ENCODE measurements at places on chromosomes 7 and 10.

DNA sequence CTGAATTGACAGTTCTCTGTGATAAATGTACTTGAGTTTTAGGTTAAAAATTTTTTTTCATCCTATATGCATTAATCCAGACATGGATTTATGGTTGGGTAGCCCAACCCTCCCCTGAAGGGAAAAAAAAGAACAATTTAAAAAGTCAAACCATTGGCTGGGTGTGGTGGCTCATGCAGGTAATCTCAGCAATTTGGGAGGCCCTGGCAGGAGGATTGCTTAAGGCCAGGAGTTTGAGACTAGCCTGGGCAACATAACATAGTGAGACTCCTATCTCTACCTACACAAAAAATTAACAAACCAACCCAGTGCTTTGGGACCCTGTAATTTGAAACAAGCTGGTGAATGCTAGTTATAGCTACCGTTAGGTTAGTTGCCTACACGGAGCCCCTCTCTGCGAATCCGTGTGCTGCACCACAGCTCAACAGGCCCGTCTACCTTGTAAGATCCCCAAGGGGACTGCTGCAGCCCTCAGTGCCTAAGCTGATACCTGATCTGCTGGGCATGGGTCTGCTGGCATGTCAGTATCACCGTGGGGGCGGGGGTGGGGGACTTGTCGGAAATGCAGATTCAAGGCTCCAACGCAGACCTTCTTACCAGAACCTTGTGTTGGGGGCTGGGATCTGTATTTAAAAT is 32.8 kb downstream of the TSPAN14 start:
- no peak for DNase-seq

- no peak for DNase-seq
Measured at GRCh38 chr7:17546592-17546991, 248.1 kb downstream of the AHR start.

DNA sequence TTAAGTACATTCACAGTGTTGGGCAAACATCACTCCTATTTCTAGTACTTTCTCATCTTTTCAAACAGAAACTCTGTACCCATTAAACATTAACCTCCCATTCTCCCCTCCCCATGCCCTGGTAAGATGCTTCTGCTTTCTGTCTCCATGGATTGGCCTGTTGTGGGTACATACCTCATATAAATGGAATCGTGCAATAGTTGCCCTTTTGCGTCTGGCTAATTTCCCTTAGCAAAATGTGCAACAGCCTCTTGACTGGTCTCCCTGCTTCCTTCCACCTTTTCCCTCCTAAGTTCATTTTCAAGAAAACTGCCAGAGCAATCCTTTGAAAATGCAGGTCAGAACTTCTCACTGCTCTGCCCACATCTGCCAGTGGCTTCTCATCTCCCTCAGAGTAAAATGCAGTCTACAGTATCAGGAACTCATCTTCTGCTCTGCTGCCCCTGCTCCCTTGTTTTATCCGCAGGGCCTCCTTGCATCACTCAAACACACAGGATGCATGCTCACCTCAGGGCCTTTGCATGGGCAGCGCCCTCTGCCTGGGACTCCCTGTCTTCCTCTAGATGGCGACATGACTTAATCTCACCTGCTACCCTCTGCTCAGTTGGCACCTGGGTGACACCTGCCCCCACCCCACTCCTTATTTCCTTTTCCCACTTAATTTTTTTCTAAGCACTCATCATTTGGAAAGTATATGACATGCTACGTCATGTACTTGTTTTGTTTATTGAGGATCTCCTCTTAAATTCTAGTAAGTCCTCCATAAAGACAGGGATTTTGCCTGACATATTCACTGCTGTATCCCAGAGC is 44.3 kb upstream of the ECHDC3 start:
- DNase-seq: no peak

- DNase-seq: no peak
Measured at GRCh38 chr7:70215491-70215890, 617.2 kb downstream of the AUTS2 start.

DNA sequence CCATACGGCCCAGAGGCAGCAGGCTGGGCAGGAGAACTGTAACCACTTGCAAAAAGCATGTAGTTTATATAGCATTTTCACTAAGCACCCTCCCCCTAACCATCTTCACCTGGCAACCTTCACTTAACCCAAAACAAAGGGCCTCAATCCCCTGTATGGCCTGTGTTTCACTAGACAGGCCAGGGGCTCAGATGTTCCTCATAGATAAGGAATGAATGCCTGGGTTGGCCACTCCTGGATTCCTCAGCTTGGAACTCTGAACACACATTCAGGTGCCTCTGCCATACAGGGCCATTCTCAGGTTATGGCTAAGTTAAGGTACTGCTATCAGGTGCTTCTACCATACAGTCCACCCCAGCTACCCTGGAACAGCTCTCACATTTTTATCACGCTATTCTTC is 10.3 kb upstream of the TMEM168 start:
- DNase-seq: no peak
